Naive thymus-derived CD4-positive, alpha-beta T cell (primary cell): ENCODE measurements at places on chromosomes 6 and 20.

DNA sequence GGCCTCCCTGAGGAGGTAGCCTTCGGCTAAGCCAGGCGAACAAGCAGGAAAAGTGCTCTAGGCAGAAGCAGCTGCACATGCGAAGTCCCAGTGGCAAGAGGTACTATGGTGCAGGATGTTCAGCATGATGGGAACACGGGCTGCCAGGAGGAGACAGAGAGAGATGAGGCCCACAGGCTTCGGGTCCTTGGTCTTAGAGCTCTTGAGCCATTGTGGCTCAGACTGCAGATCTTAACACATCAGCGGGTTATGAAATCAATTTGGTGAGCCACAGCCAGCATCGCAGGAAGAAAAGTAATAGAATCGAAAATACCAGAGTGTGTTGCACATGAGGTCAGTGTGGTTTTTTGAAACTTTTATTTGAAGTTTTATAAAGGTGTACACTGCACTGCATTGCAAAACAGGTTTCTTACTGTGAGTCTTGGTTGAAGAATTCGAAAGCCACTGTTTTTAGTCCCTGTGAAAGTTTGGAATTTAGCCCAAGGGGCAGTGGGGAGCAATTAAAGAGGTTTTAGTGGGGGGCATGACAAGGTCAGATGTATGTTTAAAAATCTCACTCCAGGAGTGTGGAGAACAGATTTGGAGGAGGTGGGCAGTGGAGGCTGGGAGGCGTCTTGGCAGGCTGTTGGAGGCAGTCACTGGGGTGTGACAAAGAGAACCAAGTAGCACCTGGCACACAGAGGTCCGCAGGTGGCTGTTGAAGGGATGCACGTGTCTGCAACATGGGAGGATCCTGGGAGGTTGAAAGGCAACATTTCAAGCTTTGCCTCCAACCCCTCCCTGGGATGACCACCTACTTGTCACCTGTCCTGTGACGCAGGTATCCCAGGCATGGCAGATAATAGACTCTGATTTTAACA lies 69.3 kb downstream of the EYA2 start:
- DNase-seq: no peak

DNA sequence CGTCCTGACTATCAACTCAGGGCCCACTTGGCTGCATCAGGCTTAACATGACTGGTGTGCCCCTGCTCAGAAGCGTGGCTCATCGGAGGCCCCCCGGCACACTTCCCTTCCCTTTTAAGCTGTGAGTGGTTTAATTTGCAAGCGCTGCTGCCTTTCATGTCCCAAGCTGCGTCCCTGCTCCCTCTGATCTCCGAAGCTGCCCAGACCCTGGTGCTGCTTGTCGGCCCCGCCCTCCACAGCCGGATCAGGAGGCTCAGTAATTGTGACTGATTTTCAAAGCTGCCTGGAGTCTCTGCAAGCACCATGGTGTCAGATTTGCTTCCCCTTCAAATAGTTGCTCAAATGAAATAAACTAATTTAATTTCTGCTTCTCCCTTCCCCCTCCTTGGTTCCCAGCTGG lies 71.1 kb downstream of the CDH22 start:
- no peak for DNase-seq

GRCh38 chr20:41411391-41411847 lies 44.8 kb upstream of the EMILIN3 start:
- DNase-seq: no peak

- DNase-seq: no peak
These were observed 102.8 kb downstream of the MOXD1 start for GRCh38 chr6:132298344-132298949.

DNA sequence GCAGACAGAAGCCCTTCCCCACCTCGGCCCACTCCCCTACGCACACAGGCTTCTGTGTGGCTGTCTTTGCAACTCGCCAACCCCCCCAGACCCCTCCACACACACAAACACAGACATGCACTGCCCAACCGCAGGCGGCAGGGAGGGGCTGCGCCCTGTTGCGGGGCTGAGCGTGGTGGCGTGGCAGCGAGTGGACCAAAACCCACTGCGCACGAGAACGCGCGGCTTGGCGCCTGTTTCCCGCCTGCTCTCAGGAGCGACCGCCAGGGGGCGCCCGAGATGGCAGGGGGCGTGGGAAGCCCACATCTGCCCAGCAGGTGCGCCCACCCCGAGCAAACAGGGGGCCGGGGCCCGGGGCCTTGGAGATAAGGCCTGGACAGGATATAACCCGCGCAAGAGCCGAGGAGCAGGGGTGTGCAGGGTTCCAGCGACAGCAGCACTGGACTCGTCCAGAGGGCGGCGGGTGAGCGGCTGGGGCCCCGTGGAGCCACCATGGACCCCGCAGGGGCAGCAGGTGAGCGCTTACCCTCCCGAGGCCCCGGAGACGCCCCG lies at the start of gene RBPJL:
RBPJL (plus strand) TSS at position 410 of the 552 bp plus-strand sequence; CDS start at position 493, 83 bp downstream.
- peak; percentile 40 for DNase-seq

- DNase-seq: no peak
These were observed 310.7 kb downstream of the EYA4 start for GRCh38 chr6:133551847-133552341.

DNA sequence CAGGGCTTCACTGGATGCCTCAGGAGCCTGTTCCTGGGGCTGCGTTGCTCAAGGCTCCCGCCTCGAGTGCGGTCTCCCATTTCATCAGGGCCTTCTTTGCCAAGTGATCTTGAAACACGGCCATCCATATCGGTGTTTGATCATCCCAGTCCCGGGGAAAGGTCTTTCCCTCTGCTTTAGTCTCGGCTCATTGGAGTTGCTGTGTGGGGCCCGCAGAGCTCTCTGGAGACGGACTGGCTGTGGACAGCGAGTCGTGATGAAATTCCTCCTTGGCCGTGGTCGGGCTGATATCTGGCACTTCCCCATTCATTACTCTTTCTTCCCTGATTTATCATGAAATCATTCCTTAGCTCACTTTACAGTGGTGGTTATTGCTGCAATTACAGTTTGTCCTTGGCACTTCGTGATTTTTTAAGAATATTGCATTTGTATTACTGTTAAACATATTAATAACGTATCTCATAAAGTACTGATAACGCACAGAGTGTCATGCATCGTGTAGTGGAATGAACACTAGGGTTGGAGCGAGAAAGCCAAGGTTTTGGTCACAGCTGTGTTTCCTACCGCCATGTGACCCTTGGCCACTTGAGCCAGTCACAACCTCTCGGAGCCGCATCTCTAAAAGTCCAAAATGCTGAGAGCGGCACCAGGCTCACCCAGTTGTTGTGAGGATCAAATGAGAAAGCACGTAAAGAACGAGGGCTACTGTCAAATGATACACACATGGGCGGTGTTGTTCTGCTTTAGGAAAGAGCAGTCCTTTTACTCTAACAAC lies 71.8 kb downstream of the MTHFD1L start:
- DNase-seq: no peak

GRCh38 chr20:39111359-39112177 lies 149.4 kb downstream of the DHX35 start:
- no peak for DNase-seq

GRCh38 chr6:118865100-118865391 lies 28.9 kb upstream of the ASF1A start:
- DNase-seq: no peak

- no peak for DNase-seq
These were observed 26.9 kb upstream of the FANCE start for GRCh38 chr6:35425284-35425683.

- no peak for DNase-seq
These were observed 75.2 kb upstream of the F13A1 start for GRCh38 chr6:6395581-6396197.

GRCh38 chr6:131173680-131174079 lies 38.4 kb downstream of the AKAP7 start:
- DNase-seq: no peak

GRCh38 chr6:137832110-137832509 lies 34.9 kb upstream of the TNFAIP3 start:
- no peak for DNase-seq
